SK-N-SH (cell line): ENCODE measurements at places on chromosomes 1 and 21. TPM values are rescaled to one million over a fixed set of nuclear protein-coding genes. Genes with fewer than 3 reads are reported as not detected.

Gene SMCP
- not detected in 2 replicates for polyA plus RNA-seq

Gene MLLT11
- polyA plus RNA-seq: 26.7 and 33.8 TPM in 2 replicates

Gene VASH2
- 0.41 and 0.55 TPM in 2 replicates for polyA plus RNA-seq

Gene KHDC4
- 43.1 and 94.4 TPM in 2 replicates for polyA plus RNA-seq

Gene GUCA2B
- polyA plus RNA-seq: not detected in 2 replicates

Gene PSMA5
- polyA plus RNA-seq: 118 and 139 TPM in 2 replicates

Gene CFAP107
- not detected in 2 replicates for polyA plus RNA-seq

Gene CFAP74
- polyA plus RNA-seq: not detected in 2 replicates

Gene NPHS2
- polyA plus RNA-seq: not detected in 2 replicates

Gene IL24
- 0.03 TPM in 1 of 2 replicates, not detected in the other for polyA plus RNA-seq

Gene C8A
- not detected in 2 replicates for polyA plus RNA-seq

Gene FNDC7
- 0.02 TPM in 1 of 2 replicates, not detected in the other for polyA plus RNA-seq

Gene CLCC1
- 20.0 and 27.0 TPM in 2 replicates for polyA plus RNA-seq

Gene OR2T2
- not detected in 2 replicates for polyA plus RNA-seq

Gene SKI
- 3.5 and 7.2 TPM in 2 replicates for polyA plus RNA-seq

Gene LCE1F
- not detected in 2 replicates for polyA plus RNA-seq

Gene RHCE
- polyA plus RNA-seq: 0.54 and 0.57 TPM in 2 replicates

Gene CCDC27
- not detected in 2 replicates for polyA plus RNA-seq

Gene PHF13
- 6.5 and 8.5 TPM in 2 replicates for polyA plus RNA-seq

Gene S100A11
- polyA plus RNA-seq: 565 and 736 TPM in 2 replicates

Gene IL19
- not detected in 2 replicates for polyA plus RNA-seq

Gene UBXN11
- polyA plus RNA-seq: 30.6 and 35.3 TPM in 2 replicates

Gene TP73
- polyA plus RNA-seq: 0.21 and 0.64 TPM in 2 replicates

Gene COL16A1
- polyA plus RNA-seq: 9.0 and 10.4 TPM in 2 replicates

Gene LMX1A
- polyA plus RNA-seq: not detected in 2 replicates

Gene ELOA
- polyA plus RNA-seq: 14.5 and 17.7 TPM in 2 replicates

Gene MYOG
- not detected in 2 replicates for polyA plus RNA-seq

Gene DCDC2B
- polyA plus RNA-seq: not detected in 2 replicates

Gene PTPRU
- 2.9 and 3.5 TPM in 2 replicates for polyA plus RNA-seq

Gene HSPB7
- polyA plus RNA-seq: 0.05 and 0.23 TPM in 2 replicates

Gene PTPN22
- 0.12 and 0.16 TPM in 2 replicates for polyA plus RNA-seq

Gene LRRC38
- polyA plus RNA-seq: 0.02 TPM in 1 of 2 replicates, not detected in the other

Gene ADCY10
- 0.10 and 0.15 TPM in 2 replicates for polyA plus RNA-seq

Gene CELA3B
- polyA plus RNA-seq: not detected in 2 replicates
